ENCODE measurements at places on chromosomes 7 and 10.

DNA sequence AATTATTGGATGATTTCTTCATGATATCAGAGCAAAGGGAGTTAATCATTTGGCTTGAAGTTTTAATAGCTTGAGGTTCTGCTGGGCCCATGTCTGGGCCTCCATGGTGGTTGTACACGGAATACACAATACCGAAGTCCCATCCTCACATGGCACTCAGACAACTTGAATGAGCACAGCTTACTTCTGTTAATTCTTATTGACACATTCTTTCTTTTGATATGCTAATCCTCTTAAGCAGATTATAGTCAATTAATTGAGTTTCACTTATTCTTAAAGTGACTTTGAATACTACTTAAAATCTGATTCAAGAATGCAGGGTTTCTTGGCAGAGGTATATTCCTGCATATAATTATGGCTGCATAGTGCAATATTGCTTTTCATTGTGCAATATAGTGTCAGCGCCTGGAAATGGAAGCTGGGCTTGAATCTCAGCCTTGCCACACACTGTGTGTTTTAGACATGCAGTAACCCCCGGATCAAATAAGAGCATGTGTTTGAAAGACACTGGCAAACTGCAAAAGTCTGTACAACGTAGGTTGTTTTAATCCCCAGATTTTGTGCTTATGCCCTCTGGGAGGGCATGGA, 543.5 kb upstream of the ADARB2 start:
- no peak for DNase-seq

GRCh38 chr10:84348860-84349259, 20.5 kb downstream of the CCSER2 start:
- no peak for DNase-seq

DNA sequence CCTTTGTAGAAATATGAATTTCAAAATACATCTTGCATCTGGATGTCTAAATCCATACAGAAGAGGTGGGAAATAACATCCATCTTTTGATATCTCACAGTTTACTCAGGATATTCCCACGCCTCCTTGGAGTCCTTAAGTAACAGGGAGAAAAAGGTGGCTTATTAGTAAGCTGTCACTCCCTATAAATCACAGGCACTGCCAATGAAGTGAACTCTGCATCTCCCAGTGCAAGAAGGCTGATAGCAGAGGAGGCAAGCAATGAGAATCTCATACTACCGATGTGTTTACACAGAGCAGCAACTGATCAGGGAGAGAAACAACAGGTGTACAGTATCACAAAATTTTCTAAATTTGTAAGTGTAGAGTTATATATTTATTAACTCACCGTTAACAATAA, 551.8 kb downstream of the NXPH1 start:
- no peak for DNase-seq

DNA sequence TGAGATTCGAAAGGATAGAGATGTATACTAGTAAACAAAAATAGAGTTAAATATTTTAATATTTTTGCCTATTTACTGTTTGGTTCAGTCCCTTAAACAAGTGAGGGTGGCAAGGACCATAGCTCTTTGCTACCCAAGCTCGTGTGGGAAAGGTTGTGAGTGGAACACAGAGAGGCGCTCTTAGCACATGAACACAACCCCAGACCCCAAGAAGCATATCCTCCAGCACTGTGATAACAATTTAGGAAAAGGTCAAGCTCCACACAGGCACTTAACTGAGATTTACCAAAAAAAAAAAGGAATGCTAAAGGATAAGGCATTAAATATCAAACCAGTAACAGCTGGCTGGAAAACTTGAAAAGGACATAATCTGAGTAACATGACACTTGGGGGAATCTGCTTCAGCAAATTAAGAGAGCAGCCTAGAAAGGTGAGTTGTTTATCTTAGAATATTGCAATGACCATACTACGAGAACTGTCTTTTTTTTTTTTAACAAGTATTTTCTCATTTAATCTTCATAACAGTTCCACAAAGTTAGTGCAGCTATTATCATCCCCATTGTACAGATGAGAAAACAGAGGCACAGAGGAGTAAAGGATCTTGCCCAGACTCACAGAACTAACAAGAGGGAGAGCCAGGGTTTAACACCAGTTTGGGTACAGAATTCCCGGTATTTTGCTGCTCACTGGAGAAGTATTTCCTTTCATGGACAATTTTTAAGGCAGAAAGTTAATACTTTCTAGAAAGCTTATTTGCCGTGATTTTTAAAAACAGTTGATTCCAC, 303.5 kb upstream of the AOAH start:
- DNase-seq: no peak

DNA sequence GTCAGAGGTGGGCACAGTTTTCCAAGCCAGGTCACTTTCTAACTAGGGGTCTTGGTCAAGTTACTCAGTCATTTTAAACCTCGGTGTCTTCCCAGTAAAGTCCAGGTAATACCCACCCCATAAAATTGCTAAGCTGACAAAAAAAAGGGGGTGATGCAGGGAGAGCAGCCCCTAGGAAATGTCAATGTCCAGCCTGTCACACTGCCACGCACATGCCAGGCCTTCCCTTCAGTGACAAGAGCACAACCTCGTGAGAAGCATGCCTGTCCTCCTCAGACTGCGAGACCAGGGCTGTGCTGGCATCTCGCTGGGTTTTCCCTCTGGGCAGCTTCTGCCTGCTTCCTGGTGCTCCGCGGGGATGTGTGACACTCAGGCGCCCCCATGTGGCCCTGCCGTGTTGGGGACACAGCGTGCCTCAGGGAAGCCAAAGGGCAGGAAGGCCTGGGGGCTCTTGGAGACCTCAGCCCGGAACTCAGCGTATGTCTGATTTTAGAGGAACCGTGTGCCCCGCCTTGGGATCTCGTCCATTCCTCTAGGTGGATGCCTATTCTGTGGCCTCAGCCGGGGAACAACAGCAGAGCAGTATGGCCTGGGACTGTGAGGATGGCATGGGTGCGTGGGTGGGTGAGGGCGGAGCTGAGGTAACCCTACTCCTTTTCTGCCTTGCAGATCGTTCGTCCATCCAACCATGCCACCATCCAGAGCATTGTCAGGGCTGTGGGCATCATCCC, 10.2 kb upstream of the GDF2 start:
- DNase-seq: peak; percentile 88

DNA sequence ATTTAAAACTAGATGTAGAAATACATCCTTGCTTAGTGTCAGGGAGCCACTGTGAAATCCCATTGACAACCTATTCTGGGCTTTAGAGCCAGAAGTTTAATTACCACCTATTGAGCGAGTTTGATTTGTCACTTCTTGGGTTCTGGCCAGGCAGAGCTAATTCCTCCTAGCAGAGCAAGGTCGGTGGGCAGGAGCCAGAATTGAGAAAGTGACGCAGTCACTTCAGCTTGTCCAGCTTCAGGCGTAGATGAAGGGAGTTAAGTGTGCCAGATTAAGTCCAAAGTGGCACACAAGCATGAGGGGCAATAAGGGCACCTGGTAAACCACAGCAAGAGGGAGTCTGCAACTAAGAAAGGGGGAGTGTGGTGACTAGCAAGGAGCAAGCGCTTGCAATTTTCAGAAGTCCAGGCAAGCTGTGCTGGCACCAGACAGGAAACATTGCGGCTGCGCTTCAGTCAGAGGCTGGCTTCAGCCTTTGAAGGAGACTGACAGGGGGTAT, 119.4 kb downstream of the ST7 start:
- no peak for DNase-seq

DNA sequence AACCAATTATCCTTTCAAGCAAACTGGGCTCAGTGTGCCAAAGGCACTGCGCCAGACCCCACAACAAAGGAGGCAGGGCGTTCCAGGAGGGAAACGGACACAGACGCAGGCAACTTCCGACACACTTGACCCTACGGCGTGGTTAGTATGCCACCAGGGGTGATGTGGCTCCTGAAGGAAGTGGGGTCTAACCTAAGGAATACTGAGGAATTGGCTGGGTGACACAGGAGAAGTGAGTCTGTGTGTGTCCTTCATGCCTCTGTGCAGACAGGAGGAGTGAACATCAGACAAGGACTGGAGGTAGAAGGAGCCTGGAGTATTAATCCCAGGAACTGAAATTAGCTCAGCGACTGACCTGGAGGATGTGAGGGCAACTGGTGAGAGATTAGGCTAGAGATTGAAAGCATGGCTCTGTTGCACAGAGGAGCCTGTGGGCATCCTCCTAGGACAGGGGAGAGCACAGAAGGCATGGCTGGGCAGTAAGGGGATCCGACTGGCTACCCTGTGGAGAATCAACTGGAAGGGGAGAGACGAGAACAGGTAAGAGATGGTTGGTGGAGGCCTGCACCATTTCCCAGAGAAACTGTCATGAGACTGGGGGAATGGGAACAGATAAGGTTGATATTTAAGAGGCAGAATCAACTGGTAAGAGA, 27.8 kb downstream of the GSDME start:
- no peak for DNase-seq

Measured in stimulated activated CD4-positive, alpha-beta T cell treated with anti-CD3 and anti-CD28 coated beads, Interleukin-4, amount 100 ng/mL, for 1 hour (primary cell).